ENCODE measurements at places on chromosomes 7 and 10.
A peak's percentile ranks its signal among the peaks of the same experiment; 100 is the strongest.

- no peak for DNase-seq
These were observed 7.9 kb downstream of the KNDC1 start for GRCh38 chr10:133167693-133168616.

GRCh38 chr7:100444311-100445278, 8.3 kb upstream of the PPP1R35 start:
- DNase-seq: no peak

- no peak for DNase-seq
These were observed at the start of gene MYOF for GRCh38 chr10:93482145-93482834. Gene MYOF, minus strand, starts transcription at chr10:93482334. Its CDS starts 140 bp downstream, at chr10:93482194.

- DNase-seq: no peak
These were observed 8.0 kb upstream of the TNRC18 start for GRCh38 chr7:5431560-5432015.

DNA sequence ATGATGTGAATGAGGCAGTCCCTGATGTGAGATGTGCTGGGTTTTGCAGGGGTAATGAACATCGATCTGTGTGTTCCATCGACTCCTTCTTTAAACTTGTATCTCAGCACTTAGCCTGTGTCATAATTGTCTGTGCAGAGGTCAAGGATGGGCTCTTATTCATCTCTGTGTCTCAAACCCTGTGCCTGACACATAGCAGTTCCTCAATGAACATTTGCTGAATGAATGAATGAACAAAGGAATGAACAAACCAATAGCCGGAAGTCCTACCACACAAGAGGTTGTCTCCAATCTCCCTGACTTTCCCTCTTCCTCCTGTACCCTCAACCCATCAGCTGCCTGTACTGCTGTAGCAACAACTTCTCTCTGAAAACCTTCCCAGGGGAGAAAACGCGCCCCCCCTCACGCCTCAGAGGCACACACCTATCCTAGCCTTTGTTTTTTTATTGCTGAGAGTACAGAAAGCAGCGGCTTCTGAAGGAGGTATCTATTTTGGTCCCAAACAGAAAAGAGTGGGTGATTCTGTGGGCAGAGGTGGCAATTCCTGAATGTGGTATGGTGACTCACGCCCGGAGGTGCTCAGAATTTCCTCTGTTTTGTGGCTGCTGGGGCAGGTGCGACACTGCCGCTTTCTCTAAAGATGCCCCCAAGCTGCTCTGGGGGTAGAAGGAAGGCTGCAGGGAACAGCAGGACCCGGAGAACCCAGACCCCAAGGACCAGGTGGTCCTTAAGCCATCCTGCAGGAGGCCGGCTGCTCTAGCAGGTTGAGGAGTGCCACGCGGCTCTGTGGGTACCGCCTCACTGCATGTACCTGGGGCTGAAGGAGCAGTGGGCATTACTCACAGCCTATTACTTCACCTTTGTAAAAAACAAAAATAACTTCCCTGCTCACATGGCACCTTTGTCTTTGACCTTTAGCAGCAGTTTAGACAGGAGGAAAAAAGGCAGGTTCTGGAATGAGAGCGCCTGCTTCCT, 9.6 kb downstream of the IL2RA start:
- peak; percentile 80 for DNase-seq

DNA sequence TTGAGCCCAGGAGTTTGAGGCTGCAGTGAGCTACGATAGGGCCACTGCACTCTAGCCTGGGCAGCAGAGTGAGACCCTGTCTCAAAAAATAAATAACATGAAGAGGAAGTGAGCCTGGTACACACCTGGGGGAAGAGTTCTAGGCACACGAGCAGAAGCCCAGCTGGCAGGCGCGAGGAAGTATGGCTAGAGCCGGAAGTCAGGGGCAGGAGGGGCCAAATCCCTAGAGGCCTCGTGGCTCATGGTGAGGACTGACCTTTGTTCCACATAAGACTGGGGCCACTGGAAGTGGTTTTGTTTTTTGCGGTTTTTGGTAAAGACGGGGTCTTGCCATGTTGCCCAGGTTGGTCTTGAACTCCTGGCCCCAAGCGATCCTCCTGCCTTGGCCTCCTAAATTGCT, 117.6 kb downstream of the HIP1 start:
- DNase-seq: no peak

- no peak for DNase-seq
These were observed 107.4 kb downstream of the ACTR3B start for GRCh38 chr7:152866791-152867501.

DNA sequence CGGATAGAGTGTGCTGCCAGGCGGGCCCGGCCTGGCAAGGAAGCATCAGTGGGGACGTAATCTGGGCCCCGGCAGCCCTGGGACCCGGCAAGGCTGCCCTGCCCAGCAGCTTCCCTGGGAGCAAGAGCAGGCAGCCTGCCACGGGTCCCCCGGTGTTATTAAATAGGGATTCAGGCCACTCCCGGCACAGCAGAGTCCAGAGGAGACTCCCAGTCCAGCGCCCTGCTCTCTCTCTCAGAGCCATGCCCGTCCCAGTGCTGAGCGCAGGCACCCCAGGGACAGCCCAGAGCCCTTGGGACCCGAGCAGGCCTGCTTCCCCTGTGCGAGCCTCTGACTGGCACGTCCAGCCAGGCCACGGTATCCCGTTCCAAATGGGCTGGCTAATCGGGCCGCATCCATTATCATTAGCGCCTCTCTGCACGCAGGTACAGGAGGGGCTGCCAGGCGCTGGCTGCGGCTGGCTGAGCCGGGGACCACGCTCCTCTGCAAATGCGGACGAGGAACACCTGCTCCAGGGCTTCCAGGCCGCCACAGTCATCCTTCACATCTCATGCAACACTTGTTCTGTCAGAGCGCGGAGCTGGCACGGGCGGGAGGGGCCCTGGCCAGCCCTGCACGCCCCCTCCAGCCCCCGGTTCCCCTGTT, 344.2 kb upstream of the MKI67 start:
- no peak for DNase-seq

DNA sequence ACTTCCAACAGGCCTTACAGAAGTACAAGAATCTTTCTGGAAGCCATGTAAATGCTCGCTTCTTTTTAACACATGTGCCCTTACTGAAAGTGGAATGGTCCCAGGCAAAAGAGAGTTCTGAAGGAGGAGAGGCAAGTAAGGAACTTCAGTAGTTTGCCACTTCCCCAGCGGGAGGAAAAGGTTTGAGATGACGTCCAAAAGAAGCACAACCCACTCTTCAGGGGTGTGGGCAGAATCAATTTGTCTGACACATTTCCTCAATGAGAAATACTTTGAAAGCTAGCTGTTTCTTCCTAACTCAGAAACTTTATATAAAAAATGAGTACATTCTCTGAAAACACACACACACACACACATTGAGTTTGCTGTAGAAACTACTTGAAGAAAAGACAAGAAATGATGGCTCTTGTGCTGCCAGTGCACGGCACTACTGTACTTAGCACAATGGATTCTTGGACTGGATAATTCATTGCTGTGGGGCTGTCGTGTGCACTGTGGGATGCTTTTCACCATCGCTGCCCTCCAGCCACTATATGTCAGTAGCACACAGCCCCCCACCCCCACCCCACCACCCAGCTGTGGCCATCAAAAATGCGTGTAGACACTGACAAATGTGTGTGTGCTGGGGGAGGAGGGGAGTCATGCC, 183.0 kb downstream of the SRPK2 start:
- peak; percentile 36 for DNase-seq

DNA sequence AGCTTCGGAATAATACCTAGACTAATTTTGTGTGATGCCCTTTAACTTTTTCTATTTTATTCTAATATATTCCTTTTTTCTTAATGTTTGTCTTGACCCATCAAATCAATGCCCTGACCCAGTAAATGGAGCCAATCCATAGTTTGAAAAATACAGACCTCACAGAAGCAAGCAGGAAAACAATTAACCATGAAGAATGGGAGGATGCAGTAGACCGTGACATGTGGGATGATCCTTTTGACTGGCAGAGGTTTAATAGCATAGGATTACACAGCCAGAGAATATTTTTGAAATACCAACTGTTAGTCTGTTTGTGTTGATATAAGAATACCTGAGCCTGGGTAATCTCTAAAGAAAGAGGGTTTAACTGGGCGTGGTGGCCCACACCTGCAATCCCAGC, 142.6 kb upstream of the NEBL start:
- DNase-seq: no peak

DNA sequence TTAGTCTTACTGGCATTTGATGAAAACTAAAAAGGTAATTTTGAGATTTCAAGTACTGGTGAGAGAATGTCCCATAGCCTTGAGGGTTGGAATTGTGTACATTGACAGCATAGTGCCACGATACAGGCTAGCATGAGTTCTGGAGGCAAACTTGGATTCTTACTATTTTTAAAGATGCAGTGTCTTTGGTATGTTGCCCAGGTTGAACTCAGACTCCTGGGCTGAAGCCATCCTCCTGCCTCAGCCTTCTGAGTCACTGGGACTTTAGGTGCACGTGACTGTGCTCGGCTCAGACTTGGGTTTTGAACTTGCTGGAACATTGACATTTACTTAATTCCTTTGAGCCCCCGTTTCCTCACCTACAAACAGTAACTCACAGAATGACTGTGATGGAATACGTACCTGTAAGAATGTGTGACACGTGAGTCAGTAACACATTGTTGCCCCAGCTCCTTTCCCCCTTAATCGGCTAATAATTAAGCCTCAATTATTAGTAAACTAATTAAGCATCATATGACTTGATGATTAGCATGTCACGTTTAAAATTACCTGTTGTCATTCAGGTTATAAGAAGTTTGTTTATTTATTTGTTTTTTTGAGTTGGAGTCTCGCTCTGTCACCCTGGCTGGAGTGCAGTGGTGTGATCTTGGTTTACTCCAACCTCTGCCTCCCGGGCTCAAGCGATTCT, 10.6 kb downstream of the DNAJB6 start:
- DNase-seq: no peak

Data from stimulated activated CD4-positive, alpha-beta T cell treated with anti-CD3 and anti-CD28 coated beads, Interleukin-12 subunit alpha, Interleukin-12 subunit beta, amount 100 ng/mL, for 48 hours (primary cell).